ENCODE measurements at places on chromosomes 5 and 9.

DNA sequence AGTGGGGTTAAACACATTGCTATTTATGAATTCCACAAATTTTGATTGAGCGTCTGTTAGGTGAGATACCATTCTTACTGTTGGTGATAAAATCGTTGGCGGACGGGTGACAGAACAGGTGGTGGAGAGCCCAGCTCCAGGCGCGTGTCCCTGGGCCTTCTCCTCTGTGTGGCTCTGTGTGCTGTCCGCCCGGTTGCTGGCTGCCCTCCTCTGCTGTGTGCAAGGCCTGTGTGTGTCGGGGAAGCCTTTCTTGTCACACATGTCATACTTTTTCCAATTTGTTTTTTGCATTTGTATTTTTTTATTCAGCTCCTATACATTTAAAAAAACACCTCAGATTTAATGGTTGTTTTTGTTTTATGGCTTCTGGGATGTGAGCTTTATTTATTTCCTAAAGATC, 33.9 kb downstream of the TENT4A start:
- DNase-seq: no peak

DNA sequence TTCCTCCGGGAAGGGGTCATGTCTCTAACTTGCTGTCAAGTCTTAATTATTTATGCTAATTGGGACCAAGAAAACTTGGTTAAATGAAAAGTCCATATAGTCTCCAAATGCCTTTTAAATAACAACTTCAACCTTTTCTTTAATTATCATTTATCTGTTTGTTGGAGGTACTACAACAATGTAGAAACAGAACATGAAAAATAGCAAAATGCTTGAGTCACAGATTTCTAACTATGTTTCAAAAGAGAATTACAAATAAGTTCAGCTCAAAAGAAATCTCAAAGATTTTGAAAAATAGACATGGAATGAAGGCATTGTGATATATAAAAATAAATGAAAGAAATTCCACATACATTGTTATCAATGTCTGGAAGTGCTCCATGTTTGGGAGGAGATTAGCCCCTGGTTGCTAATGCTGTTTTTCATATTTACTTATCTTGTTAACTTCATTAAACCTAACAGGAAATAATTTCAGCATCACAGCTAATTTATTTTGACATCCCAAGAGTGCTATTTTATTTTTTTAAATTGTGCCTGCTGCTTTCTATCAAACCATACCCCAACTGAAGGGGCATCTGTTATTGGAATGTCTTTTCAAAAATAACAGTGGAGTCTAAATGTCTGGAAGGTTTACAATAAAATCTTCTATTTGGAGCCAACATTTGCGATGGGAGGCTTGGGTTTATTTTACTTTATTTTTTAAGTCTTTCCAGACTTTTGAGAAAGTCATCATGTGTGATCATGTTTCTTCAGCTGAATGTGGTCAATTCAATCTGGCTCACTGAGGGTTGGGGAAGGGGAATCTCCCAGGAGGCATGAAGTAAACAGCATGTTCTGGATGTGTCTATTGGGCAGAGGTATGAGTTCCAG, 53.1 kb upstream of the ANKRD55 start:
- no peak for DNase-seq

DNA sequence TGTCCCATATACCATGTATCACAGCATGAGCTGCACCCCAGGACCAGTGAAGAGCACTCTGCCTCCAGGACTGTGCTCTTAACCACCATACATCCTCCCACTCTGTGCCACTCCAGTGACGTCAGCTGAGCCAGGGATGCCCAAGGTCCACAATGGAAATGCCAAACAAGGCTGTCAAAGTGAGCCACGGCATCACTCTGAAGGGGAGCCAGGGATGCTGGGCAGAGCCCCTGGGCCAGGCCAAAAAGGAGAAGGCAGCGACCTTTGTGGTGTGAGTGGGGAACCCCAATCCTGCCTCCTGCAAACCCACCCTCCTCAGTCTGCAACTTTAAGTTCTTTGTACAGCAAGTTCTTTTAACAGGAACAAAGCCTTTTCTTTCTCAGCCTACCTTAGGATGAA, 242.7 kb downstream of the SYK start:
- DNase-seq: no peak

GRCh38 chr9:101032426-101032825, 3.9 kb downstream of the PLPPR1 start:
- DNase-seq: no peak

DNA sequence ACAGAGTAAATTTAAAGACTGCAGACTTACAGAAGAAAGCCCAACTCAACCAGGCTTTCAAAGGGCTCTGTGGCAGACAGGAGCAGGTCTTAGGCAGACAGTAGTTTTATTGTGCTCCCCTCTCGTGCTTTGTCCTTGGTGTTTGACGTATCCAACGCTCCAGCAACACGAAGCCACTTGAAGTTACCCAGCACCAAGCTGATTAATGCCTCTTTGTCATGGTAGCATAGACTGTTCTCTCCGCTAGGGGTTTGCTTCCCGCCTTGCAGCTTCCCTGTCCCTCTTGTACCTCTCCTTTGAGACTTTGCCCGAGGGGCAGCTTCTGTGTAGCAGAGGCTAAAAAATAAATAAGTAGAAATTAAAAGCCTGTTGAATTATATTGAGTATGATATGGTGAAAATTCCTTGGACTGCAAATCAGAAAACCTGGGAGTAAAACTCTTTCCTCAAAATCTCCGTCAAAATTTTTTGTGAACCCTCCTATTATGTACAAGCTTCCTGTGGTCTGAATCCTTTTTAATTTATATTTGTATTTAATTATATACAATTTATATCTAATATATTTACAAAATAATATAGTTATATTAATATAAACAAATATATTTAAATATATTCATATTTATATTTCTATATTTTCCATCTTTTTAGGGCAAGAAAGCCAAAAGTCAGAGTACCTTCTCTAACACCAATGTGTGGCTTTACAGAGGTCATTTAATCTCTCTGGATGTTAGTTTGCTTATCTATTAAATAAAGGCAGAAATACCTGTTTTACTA, 405.4 kb downstream of the DMAC1 start:
- no peak for DNase-seq

- no peak for DNase-seq
Measured at GRCh38 chr5:126334760-126335159, 88.4 kb upstream of the GRAMD2B start.

- no peak for DNase-seq
Measured at GRCh38 chr9:81656004-81656403, 33.3 kb downstream of the TLE1 start.

DNA sequence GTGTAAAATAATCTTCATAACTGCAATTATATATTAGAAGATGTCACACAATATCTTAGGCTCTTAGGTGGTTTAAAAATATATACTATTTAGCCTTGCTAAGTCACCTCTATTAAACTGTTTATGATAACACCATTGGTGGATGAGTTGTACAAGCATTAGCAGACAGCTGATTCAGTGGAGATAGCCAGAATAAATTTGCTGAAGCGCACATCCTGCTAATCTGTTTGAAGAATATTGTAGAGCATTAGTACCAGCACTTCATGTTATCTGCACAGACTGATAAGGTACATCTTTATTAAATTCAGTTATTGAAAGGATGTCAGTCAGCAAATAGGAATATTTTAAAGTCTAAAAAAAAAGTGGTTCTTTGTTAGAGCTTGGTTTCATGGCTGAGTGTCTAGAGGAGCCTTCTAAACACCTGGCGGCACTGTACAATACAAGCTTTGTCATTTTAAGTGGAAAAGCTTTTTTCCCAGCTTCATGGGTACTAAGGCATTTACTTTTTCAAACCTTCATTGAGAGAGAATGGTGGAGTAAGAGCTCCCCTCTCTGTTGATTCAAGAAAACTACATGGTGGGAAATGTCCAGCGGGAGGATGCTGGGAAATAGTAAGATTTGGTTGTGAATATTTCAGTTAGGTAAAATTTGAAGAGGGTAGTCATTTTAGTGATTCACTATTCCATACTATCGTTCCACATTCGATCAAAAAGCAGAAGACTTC, 275.1 kb downstream of the SLF1 start:
- peak; percentile 7 for DNase-seq

DNA sequence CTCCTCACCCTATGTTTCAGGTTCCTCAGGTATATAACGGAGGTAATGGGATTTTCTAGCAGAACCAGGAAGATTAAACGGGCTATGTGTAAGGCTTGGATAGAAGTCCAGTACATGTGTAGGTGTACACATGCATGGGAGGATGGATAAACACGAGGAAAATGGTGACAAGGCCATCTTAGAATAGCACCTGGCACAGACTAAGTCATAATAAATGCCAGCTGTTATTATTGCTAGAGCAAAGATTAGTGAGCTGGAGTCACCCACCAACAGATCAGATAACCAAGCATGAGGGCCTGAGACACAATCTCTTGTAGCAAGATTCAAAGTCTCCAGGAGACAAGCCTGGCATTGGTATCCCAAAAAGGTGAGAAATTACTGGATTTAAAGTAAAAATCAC, 21.1 kb downstream of the SPOCK1 start:
- no peak for DNase-seq

- peak; percentile 38 for DNase-seq
Measured at GRCh38 chr9:115524453-115525059, 406.6 kb upstream of the TNC start.

- peak; percentile 69 for DNase-seq
Measured at GRCh38 chr5:169856571-169856970, 123.7 kb downstream of the INSYN2B start.

- DNase-seq: no peak
Measured at GRCh38 chr9:22056402-22056801, 47.3 kb upstream of the CDKN2B start.

- DNase-seq: no peak
Measured at GRCh38 chr5:51618234-51618633, 235.0 kb downstream of the ISL1 start.

DNA sequence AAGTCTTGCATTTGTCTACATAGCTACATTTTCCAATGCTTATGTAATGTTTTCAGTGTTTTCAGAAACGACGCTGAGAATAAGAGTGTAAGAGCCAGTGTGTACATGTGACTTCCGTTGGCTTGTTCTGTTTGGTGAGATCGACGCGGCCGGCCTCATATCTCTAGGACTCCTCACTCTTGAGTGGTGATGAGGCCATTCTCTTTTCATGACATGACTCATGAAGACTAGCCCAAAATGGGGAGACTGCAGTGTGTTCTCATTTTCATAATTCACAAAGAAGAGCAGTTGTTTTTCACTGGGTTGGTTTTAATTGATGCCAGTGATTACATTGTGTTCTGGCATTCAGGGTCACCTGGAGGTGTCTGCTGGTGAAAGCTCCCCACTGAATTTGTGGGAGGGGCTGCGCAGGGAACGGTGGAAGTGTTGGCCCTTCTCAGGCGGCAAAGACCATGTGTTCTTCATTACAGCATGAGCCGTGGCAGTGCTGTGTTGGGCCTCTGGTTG, 131.5 kb upstream of the OTULINL start:
- DNase-seq: peak; percentile 50

DNA sequence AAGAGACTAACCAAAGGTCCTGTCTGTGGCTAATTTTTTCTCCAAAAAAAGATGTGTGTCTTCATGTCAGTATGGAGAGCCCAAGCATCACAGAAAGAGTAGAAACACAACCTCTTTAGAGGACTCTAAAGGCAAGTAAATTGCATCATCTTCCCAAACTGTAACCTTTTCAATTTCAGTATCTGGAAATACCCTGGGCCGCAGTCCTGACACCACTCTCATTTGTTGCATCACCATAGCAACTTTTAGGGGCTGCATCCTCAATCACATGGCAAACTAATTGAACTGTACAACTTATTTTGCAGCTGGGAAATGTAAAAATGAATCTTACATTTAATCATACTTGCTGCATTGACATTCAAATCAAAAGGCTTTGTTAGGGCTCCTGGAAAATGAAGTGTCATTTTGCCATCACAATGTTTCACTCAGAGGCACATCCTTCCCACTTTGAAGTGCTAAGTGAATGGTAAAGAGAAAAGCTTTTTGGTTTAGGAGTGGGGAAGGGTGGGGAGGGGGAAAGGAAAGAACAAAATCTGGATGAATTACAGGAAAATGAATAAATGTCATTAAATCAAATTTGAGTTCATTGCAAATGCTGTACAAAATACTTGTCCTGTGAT, 60.6 kb upstream of the GRIA1 start:
- DNase-seq: peak; percentile 43

DNA sequence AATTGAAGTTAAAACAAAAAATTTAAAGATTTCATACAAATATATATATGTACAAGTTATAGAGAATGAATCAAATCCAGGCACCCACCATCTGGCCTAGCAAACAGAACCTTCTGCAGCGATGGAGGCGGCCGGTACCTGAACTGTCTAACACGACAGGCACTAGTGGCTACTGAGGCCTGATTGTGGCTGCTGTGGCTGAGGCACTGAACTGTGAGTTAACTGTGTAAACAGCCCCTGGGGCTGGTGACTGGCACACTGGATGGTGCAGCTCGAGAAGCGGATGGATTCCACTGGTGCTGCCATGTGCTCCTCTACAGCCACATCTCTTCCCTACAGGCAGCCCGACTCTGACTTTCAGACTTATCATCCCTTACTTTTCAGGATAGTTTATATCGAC, 82.4 kb downstream of the RAPGEF1 start:
- no peak for DNase-seq

DNA sequence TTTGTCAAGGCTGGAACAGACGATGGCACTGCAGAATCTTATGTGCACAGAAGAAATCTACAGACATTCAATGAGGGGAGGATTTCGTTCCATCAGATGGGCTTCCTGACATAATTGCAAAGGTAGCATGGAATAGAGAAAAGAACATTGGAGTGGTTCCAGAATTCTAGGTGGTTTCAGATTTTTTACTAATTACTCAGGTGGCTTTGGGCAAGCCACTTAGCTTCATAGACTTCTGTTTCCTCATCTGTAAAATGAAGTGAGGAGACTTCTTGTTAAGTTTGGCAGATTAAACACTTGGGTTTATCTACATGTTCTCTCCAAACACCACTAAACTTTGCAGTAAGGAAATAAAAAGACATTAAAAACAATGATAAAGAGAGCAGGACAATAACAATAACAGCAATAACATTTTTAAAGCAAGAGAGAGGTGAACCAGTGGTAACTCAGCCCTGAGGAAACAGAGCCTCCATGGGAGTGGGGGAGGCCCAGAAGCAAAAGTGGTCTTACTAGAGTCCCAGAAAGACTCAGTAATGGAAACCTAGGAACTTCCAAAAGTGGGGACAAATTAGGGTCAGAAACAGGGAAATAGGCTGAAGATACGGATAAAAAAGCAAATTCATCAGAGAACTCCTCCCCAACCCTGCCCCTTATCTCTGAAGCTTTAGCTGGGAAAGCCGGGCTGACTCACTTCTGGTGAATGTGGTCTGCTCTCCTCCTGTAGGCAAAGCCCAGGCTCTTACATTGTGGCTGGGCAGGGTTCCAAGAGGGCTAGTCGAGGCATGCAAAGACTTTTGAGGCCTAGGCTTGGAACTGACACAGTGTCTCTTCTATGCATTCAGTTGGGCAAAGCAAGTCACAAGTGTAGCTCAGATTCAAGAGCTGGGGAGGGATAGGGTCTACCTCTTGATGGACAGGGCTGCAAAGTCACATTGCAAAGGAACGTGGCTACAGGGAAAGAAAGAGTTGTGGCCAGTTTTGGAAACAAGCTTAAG, 11.8 kb upstream of the ACTBL2 start:
- peak; percentile 49 for DNase-seq

All from activated CD4-positive, alpha-beta T cell treated with anti-CD3 and anti-CD28 coated beads, Interleukin-10, Interleukin-2, amounts not matched to agents 100 ng/mL and 50 ng/mL, durations not matched to agents 16 hours and 8 hours (primary cell).